Astrocyte of the hippocampus (primary cell): ENCODE measurements at places on chromosomes 7 and 10.

- DNase-seq: no peak
Measured at GRCh38 chr7:44489955-44490350, 505 bp downstream of the NUDCD3 start.

DNA sequence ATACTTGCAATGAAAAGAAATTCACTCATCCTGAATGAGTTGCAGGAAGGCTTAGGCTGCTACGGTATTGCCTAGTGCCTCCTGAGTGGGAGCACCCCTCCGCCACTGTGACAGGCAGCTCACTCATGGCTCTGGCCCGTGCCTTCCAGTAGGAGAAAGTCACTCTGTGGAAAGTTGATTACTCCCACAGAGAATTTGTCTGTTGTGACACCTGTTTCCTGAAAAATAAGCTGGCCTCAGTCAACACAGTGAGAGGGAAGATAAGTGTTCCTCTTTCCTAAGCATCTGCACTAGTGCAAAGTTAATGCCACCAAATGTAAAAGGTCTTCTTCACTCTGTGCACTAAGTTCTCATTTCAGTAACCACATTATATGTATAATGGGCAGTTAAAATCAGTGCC lies 158.8 kb upstream of the INHBA start:
- DNase-seq: no peak

- DNase-seq: peak; percentile 75
Measured at GRCh38 chr7:91239171-91239604, 25.0 kb upstream of the FZD1 start.

GRCh38 chr10:26486990-26487850 lies 49.1 kb downstream of the APBB1IP start:
- DNase-seq: peak; percentile 93

GRCh38 chr7:103541026-103541425 lies 95.0 kb upstream of the SLC26A5 start:
- peak; percentile 85 for DNase-seq

DNA sequence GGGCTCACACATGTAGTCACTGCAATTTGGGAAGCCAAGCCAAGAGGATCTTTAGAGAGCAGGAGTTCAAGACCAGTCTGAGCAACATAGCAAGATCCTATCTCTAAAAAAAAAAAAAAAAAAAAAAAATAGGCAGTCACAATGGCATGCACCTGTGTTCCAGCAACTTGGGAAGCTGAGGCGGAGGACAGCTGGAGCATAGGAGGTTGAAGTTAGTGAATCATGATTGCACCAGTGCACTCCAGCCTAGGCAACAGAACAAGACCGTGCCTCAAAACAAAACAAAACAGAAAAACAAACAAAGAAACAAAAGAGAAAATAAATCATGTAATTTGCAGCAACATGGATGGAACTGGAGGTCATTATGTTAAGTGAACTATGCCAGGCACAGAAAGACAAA lies 33.6 kb upstream of the BICC1 start:
- no peak for DNase-seq

- no peak for DNase-seq
Measured at GRCh38 chr10:30529373-30529998, 95.5 kb downstream of the MAP3K8 start.

- no peak for DNase-seq
Measured at GRCh38 chr7:154308928-154309327, 256.7 kb downstream of the DPP6 start.

DNA sequence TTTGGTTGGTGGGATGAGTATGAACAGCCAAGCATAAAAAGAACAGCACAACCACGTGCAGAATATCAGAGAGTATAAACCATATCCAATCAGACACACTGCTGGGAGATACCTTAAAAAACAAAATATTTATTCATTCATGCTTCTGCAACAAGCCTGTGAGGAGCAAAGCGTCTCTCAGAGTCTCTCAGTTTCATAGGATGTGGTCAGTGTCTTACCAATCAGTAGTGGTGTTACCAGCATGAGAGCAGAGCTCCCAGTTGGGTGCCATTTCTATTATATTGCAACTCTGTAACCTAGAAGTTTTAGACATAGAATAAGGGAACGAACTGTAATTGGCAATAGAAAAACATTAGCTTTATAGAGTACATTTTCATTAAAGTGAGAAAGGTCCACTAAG lies 445.9 kb upstream of the LRRN3 start:
- no peak for DNase-seq

DNA sequence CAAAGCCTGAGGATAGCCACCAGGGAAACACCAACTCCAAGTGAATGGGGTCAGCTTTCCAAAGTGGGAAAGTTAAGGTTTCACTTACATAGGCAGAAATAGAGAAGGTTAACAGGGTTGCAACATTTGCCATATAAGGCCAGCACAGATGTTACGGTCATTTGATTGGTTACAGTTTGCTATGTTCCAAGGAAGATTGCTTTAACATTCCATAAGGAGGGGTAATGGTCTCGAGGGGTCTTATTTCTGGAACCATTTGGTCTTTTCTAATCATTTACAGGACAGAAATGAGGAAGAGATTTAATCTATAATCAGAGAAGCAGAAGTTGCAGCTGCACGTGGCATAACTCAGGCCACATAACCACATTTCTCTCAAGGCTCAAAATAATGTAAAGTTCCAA lies 679.4 kb upstream of the C7orf33 start:
- DNase-seq: no peak

- DNase-seq: no peak
Measured at GRCh38 chr10:129792141-129792540, 171.9 kb downstream of the EBF3 start.
